Activated CD8-positive, alpha-beta memory T cell treated with anti-CD3 and anti-CD28 coated beads, Interleukin-2, amount 50 U/mL, for 4 hours (primary cell): ENCODE measurements at places on chromosomes 1 and 21.
A peak's percentile ranks its signal among the peaks of the same experiment; 100 is the strongest.

GRCh38 chr1:7501084-7501491 is 270.0 kb upstream of the VAMP3 start:
- no peak for DNase-seq

GRCh38 chr1:13753636-13754402 is 53.8 kb downstream of the PRDM2 start:
- no peak for DNase-seq

DNA sequence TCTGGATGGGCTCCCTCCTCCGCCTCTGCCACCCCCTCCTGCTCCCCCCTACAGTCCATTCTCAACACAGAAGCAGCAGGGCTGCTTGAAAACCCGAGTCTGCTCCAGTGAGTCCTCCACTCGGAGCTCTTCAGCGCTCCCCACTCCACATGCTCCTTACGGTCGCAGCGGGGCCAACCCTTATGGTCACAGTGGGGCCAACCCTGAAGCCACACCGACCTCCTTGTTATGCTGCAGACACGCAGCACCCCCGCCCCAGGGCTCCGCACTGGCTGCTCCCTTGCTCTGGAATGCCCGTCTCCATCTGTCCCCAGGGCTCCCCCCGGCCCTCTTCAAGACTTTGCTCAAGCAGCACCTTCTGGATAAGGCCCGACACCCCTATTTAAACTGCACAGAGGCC is 22.6 kb downstream of the GPR157 start:
- no peak for DNase-seq

DNA sequence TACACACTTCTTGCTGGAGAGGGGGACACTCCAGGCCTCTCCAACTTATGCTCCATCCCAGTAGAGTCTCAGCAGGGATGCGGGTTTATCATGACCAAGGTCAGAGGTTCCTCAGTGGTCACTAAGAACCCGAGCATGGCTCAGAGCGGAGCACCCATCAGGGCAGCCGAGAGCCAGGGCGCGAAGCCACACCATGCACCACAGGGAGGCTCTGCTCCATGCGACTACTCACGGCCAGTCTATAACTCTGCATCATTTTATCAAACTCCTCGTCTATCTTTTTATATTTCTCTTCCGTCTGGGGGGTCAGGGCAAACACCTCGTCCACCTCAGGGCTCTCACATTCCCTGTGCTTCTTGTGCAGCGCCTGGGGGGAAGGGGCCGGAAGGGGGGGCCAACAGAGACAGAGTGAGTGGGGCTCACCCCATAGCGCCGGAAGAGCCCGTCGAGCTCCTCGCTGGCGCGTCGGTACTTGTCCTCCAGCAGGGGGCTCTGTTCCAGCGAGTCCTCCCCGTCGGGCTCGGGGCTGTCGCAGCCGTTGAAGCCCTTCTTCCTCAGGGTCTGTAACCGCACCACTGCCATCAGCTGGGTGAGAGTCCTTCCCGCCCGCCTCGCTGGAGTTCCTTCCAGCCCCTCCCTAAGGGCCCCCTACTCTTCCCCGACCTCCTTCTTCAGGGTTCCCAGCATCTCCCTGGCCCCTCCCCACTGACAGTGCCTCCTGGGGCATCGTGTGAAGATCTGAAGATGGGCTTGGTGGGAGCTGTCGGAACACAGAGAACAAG is 20.0 kb downstream of the MEF2D start:
- DNase-seq, result peak; percentile 81

DNA sequence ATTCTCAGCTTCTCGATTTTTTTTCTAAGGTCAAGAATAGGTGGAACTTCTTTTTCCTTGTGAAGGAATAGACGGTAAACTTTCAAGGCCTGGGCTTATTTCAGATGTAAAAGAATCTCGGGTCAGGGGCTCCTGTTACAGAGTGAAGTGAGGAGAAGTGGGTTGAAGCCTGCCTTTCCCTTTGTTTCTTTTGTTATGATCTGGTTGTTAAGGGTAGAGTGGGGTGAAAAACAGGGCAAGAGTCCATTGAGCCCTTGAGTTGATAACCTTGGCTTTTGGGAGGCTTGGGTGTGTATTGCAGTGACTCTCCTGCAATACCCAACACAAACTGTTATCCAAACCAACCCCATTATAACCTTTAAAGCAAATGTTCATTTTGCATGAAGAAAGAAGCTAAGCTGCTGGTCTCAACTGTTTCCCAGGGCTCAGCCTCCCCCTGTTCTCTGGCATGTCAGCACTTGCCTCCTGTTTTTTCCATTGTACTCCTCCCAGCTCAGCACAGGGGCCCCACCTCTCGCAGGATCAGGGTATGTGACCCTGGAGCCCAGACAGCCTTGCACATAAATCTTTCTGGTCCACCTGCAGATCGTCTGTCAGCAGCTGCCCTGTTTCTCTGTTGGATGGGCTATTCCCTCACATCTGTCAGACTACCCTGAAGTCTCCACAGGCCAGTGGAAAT is 102.4 kb downstream of the CACHD1 start:
- DNase-seq, result no peak

- no peak for DNase-seq
These were observed 6.6 kb upstream of the MED18 start for GRCh38 chr1:28322194-28322593.

- DNase-seq, result no peak
These were observed 819 bp downstream of the SLC25A34 start for GRCh38 chr1:15736892-15737261.

GRCh38 chr21:44802396-44803153 is 955 bp upstream of the UBE2G2 start:
- no peak for DNase-seq

- peak; percentile 6 for DNase-seq
These were observed at the start of gene EPS8L3 for GRCh38 chr1:109763646-109764415. EPS8L3 (minus strand) TSS chr1:109763923; CDS start chr1:109761749, 2,174 bp downstream.

DNA sequence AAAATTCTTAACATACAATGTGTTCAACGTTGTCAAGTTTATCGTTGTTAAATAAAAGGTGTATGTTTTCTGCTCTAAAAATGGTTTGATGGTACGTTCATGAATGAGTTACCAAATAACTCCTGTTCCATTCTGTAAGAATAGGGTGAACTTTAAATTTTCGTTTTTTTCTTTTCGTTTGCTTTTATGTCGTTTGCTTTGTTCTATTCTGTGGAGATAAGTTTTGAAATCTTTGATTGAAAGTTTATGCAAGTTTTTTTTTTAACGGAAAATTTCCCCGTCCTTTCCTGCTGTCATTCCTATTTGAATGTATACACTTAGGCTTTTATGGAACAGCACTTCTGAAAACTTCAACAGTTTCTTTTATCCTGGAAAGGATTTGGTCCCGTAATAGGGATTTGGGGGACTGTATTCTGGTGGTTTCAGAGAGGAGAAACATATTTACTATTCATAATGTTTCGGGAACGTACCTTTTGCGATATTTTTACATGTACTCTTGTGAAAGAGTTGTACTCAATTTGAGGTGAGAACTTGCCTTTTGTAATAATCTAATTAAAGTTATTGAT is 1.7 kb downstream of the DR1 start:
- no peak for DNase-seq

GRCh38 chr1:40983286-40983685 is 3.8 kb downstream of the CTPS1 start:
- DNase-seq, result no peak

GRCh38 chr1:216723274-216723780 is at the start of gene ESRRG:
ESRRG (minus strand) TSS chr1:216723429; CDS start chr1:216723299, 130 bp downstream.
- DNase-seq, result no peak

GRCh38 chr1:72930528-72930927 is 648.2 kb upstream of the NEGR1 start:
- DNase-seq, result no peak

DNA sequence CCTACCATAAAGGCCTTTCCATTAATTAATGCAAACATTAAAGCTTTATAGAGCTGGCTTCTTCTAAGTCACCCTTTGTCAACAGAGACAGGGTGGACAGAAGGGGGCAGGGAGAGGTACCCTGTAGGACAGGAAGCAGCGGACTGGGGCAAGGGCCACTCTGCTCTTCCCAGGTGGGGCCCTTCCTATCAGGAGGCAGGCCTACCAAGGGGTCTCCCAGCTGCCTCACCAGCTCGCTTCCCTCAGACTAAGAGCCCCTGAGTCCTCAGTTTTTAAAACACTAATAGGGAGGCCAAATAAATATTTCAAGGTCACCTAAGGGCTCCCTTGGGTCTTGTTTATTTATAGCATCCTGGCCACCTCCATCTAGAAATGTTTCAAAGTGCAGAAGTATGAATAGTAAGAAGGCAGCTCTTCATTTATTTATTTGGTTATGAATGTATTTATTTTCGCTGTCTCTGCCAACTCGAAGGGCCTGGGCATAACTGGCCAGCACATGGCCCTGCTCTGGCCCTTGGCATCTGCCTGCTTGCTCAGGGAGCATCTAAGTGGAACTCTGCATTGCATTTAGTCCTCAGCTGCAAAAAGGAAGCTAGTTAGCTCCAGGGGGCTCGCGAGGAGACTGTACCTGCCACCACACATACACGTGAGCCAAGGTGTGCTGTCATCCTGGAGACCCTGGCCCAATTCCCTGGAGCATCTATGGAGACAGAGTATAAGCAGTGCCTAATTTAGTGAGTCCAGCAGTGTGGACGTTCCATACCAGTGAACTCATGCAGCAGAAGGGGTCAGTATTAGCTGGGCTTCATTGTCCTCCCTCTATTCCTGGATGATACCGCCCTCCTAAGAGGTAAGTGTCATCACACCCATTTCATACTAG is 395.1 kb upstream of the VAMP3 start:
- no peak for DNase-seq

DNA sequence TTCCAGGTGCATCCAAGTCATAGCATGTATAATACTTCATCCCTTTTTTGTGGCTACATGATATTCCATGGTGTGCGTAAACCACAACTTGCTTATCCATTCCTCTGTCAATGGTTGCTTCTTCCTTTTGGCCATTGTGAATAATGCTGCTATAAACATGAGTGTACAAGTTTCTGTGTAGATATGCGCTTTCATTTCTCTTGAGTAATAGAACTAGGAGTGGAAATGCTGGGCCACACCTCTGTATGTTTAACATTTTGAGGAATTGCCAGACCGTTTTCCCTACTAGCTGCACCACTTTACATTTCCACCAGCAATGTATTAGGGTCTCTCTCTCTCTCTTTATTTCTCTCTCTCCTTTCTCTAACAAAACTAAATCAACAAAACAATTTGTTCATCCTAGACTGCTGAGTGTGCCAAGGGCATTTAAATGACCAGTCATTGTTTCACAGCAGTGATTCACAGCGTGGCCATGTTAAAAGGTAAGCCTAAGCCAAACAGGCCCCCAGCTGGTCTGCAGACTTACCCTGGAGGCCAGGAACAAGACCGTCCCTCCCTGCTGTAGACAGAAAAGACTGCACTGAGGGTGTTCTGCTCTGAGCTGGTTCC is 53.2 kb upstream of the LYST start:
- no peak for DNase-seq

- DNase-seq, result no peak
These were observed 52.4 kb downstream of the SMYD3 start for GRCh38 chr1:246454655-246455054.

- no peak for DNase-seq
These were observed 39.3 kb upstream of the WLS start for GRCh38 chr1:68271596-68271995.

GRCh38 chr1:76587212-76587611 is 280.1 kb upstream of the ST6GALNAC5 start:
- DNase-seq, result no peak

DNA sequence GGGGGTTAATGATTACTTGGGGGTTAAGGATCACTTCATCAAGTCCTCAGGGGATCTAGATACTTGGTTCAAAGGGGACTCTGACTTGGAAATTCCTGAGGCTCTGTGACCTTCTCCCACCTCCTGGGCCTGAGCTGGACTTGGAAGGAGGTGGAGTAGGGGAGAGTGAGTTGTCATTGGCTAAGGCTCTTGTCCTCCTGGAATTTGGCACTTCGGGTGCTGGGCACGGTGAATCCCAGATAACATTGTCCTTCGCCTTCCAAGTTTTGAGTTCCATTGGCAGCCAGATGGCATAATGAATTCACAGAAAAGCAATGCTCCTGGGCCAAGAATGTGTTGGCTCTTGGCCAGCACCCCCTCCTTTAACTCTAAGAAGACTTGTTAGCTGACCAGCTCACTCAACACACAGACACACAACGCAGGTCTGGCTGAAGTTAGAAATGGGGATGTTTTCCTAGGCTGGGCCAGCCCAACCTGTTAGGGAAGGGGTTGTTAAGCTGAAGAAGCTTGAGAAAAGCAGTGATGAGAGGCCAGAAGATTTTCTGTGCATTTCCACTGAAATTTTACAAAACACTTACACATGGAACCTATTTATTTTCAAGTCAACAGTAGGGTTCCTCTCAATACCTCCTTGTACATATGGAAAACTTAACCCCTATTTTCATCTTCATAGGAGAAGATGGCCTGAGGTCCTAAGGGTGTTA is 29.7 kb downstream of the SLC26A9 start:
- no peak for DNase-seq

DNA sequence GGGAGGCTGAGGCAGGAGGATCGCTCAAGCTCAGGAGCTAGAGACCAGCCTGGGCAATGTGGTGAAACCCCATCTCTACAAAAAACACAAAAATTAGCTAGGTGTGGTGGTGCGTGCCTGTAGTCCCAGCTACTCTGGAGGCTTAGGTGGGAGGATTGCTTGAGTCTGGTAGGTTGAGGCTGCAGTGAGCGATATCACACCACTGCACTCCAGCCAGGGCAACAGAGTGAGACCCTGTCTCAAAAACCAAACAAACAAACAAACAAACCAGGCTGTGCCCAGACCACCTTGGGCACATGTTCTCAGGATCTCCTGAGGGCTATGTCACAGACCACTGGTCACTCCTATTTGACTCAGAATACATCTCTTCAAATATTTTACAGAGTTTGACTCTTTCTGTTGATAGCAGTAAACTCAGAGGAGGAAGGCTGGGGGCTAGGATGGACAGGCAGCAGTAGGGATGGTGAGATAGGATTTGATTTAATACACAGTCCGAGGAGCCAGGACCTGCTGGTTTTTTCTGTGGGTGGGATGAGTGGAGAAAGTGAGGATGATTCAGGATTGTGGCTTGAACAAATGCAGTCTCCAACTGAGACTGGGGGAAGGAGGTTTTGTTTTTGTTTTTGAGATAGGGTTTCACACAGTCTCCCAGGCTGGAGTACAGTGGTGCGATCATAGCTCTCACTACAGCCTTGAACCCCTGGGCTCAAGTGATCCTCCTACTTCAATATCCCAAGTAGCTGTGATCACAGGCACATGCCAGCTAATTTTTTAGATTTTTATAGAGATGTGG is 46.5 kb downstream of the OLFML3 start:
- no peak for DNase-seq
